Stimulated activated CD4-positive, alpha-beta T cell treated with anti-CD3 and anti-CD28 coated beads, TNF-alpha, amount 100 ng/mL, for 24 hours (primary cell): ENCODE measurements at places on chromosomes 16 and 17.

- DNase-seq, result no peak
Observed at GRCh38 chr16:78509965-78510364, 410.5 kb downstream of the WWOX start.

DNA sequence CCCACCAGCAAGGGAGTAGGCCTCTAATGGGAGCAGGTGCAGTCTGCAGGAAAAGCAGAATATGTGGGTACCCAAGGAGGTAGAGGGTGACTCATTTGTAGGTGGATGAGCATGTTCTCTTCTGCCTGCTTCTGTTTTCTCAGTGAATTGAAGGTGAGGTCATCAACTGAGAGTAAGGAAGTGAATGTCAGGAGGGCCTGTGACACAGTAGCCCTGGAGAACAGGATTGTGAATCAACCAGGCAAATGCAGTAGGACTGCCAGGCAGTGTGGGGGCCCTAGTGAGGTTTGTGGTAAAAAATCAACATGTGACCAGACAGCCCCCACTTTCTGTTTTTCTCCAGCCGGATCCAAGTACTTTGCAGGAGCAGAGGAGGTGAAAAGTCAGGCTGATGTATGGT lies 150.5 kb upstream of the SOX9 start:
- no peak for DNase-seq

DNA sequence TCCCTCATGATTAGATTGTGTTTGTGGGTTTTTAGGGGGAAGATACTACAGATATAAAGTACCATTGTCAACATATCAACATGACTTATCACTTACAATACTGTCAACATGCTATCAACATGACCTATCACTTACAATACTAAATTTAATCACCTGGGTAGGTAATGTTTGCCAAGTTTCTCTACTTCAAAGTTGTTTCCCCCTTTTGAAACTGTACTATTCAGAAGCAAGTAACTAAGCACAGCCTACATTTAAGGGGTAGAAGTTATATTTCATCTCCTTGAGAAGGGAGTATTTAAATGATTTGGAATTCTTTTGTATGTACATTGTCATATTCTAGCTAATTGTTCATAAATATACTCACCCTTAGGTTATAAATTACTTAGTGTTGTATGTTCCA lies 68.7 kb downstream of the TRIM37 start:
- no peak for DNase-seq

GRCh38 chr17:14959106-14959648 lies 305.9 kb downstream of the PMP22 start:
- no peak for DNase-seq

GRCh38 chr16:66290431-66290830 lies 76.1 kb upstream of the CDH5 start:
- no peak for DNase-seq

DNA sequence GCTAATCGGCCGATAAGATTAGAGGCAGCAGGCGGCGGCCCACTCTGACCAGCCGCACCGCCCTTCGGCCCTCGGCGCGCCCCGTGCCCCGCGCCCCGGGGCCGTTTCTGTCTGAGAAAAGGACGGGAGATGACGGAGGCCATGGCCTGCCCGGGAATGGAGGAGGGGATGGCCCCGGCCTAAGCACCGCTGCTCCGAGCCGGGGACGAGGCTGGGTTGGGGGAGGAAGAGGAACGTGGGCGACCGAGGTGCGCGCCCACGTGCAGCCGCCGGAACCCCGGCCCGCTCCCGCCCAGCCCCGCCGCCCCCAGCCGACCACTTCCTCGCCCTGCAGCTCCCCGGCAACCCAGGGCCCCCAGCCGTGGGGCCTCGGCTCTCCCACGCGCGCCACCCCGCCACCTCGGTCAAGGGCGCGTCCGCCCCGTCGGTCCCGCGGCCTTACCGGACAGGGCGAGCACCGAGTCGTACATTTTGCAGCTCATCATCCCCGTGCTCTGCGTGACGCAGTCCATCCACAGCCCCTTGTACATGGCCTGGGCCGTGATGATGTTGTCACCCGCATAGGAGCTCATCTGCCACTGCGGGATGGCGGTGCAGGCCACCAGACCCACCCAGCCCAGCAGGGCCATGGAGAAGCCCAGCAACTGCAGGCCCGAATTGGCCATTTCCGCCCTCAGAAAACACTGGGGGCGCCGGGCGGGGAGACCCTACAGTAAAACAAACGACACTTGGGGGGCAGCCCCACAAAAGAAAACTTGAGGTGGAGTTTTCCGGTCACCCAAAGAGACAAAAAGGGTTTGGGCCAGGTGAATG lies 693 bp downstream of the CLDN7 start:
- no peak for DNase-seq

GRCh38 chr17:68800751-68801150 lies 154.4 kb downstream of the ABCA8 start:
- no peak for DNase-seq

DNA sequence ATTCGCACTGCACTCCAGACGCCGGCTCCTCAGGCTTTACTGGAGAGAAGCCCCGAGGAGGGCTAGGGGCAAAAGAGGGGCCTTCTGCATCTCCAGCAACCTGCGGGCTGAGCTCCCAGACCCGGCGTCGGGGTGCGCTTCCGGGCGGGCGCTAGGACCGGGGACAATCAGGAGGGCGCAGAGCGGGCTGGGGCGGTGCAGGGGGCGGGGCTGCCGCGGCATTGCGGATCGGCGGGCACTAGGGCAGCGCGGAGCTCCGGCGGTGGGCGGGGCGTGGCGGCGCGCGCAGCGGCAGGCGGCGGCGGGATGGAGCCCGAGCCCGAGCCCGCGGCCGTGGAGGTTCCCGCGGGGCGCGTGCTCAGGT lies at the start of gene TSEN54:
Gene TSEN54 (plus strand): TSS at position 274 of the 364 bp plus-strand sequence. CDS start 33 bp downstream, at position 307.
- DNase-seq, result peak; percentile 97

GRCh38 chr16:89168381-89169189 lies 3.0 kb upstream of the CDH15 start:
- DNase-seq, result no peak

- no peak for DNase-seq
Observed at GRCh38 chr17:27985306-27985705, 57.2 kb upstream of the NLK start.

- DNase-seq, result no peak
Observed at GRCh38 chr17:34716291-34716690, 136.9 kb downstream of the TMEM132E start.

- no peak for DNase-seq
Observed at GRCh38 chr16:81513204-81514040, 68.8 kb downstream of the CMIP start.

GRCh38 chr16:50521246-50521900 lies 26.8 kb upstream of the NKD1 start:
- DNase-seq, result no peak

DNA sequence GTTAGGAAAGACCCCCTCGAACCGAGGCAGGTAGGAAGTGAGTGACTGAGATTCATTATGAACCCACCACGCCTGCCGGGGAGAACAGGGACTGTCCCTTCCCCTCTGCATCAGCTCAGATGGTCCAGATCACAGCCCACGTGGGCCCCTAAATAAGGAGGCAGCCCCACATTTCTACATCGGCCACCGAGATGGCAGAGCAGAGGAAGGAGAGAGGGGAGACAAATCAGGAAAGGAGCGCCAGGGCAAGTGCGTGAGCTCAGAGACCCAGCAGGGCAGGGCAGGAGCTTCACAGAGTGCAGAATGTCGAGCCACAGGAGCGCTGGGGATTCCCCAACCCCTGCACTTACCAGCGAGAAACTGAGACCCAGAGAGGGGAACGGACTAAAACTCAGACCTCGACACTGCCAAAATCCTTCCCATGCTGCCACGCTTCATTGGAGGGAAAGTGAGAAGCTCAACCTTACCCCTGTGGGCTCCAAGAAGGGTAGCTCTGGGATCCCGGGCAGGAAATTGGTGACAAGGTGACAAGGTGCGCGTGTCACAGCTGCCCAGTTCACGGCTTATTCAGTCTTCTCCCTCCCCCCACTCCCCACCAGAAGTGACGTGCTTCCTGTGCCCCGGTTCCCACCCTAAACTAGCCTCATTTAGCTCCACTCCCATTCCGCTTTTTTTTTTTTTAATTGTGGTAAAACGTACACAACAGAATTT lies at the start of gene ICAM2:
Gene ICAM2 (minus strand): TSS at position 578 of the 711 bp plus-strand sequence. CDS start 13,942 bp downstream, outside the sequence.
- DNase-seq, result peak; percentile 75

GRCh38 chr16:21617607-21618006 lies 18.2 kb downstream of the METTL9 start:
- DNase-seq, result no peak

GRCh38 chr17:42519546-42520491 lies 16.2 kb upstream of the NAGLU start:
- no peak for DNase-seq

DNA sequence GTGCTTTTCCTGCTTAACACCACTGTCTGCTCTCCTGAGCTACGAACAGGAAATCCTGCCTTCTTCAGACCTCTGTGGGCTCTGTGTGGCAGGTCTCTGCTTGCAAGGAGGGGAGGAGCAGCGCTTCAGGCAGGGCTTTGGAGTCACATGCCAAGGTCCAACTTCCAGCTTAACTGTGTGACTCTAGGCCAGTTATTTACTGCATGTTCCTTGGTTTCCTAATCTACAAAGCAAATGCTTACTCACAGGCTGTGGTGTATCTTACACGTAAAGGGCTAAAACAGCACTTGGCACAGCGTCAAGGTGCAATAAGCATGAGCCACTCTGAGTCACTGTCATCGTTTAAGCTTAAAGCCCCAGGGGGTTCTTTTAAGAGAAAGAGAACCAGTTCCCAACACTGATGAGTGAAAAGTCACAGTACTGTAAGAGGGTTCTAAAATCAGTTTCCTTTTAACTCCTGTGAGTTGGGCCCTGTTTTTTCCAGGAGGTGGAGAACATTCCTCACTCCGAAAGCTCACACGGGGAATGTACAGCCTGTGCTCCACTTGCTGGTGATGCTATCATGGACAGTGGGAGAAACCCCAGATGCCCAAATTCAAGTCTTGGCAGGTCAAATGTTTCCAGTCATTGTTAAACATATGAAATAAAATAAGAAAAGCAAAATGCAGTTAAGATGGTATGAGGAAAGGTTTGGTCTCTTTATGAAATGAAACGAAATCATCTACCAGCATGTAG lies 54.1 kb upstream of the BCAR1 start:
- peak; percentile 43 for DNase-seq

- no peak for DNase-seq
Observed at GRCh38 chr17:69962436-69962995, 112.5 kb upstream of the KCNJ16 start.

DNA sequence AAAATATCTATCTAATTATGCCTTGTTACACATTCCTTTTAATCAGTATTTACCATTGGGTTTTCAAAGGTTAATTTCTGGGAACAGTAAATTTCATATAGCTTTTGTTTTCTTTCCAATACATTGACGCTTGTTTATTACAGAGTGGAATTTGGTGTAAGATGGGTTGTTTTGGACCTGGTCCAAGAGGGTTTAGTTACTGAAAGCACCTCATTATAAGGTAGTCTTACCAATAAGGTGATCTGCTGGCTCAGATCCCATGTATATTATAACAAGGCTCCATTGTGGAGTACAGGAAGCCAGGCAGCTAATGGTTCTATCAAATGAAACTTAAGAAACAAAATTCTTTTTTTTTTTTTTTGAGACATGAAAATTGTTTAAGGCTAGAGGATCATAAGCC lies 87.3 kb upstream of the NACA2 start:
- DNase-seq, result no peak

GRCh38 chr17:27240802-27241155 lies 53.1 kb upstream of the WSB1 start:
- DNase-seq, result no peak

GRCh38 chr17:72774236-72774635 lies 318.3 kb downstream of the SLC39A11 start:
- DNase-seq, result no peak

- no peak for DNase-seq
Observed at GRCh38 chr16:10578474-10579316, 1.7 kb downstream of the EMP2 start.

GRCh38 chr16:51636920-51637769 lies 486.1 kb upstream of the SALL1 start:
- DNase-seq, result no peak
